ENCODE measurements at places on chromosomes 6 and 20.

DNA sequence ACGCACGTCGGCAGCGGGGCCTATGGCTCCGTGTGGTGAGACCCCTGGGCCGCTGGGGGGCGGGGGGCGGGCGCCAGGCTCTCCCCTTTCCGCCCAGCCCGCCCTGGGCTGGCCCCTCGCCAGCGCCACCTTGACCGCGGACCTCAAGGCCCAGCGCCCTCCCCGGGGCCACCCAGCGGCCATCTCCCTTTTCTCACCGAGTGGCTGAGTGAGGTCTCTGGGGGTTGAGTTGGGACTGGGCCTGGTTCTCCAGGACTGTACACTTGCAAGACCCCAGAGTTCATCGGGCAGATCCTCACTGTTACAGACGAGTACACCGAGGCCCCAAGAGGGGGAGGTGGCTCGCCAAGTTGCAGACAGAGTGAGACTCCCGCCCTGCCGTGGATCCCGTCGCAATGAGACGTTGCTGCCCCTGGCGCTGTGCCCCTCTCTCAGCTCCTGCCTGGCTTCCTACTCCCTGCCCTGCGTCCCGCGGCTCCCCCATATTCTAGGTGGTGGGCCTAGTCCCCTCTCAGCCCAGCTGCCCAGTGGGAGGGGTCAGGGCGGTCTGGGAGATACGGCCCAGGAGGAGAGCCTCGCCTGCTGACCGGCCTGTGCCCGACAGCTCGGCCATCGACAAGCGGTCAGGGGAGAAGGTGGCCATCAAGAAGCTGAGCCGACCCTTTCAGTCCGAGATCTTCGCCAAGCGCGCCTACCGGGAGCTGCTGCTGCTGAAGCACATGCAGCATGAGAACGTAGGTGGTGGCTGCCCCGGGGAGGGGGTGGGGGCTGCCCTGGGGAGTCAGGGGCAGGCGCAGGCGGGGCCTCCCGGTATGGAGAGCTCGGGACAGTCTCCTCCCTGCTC, 576 bp downstream of the MAPK13 start:
- no peak for DNase-seq

- no peak for DNase-seq
Measured at GRCh38 chr20:10474606-10475184, 39.6 kb downstream of the SLX4IP start.

GRCh38 chr6:52983159-52983848, 11.8 kb downstream of the GSTA4 start:
- DNase-seq = no peak

DNA sequence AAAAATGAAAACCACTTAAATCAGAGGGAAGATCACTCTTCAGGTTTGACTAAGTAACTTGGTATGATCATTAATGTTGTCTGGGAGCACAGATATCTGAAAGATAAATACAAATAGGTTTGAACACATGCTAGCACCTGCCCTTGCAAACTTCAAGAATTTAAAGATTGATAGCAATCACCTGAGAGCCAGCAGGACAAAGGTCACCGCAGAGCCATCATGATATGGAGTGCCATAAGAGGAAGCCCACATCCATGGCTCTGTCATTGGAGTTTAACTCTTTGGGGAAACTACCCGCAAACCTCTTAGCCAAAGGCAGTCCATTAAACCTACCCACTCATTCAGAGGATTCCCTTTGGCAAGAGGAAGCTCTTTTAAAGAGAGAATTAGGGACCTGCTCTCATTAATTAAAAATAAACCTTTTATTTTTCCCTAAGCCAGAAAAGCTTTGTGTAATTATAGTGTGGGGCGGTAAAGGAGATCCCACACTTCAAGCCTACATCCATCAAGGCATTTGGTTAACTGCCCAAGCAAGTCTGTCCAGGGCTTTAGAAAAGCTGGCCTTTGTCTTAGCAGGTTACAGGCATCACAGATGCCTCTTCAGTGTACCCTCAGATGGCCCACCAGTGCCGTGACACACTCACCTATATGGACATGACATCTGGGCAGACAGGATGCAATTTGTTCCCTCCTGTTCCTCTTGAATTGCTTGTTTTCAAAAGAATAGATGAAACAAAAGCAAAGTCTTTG, 73.0 kb downstream of the SASH1 start:
- DNase-seq = no peak

GRCh38 chr6:2881423-2881822, 21.7 kb downstream of the SERPINB9 start:
- no peak for DNase-seq

DNA sequence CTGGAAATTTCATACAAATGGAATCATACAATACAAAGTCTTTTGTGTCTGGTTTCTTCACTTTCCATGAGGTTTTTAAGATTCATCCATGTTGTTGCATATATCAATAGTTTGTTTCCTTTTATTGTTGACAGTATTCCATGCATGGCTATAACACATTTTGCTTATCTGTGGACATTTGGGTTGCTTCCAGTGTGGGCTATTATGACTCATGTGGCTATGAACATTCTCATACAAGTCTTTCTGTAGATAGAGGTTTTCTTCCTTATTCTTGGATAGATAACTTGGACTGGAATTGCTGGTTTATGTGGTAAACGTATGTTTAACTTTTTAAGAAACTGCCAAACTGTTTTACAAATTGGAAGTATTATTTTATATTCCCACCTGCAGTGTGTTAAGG, 30.0 kb upstream of the KIF6 start:
- no peak for DNase-seq

GRCh38 chr20:50115041-50115512, 2.1 kb upstream of the UBE2V1 start:
- no peak for DNase-seq

- no peak for DNase-seq
Measured at GRCh38 chr6:158900663-158901312, 81.6 kb upstream of the EZR start.

DNA sequence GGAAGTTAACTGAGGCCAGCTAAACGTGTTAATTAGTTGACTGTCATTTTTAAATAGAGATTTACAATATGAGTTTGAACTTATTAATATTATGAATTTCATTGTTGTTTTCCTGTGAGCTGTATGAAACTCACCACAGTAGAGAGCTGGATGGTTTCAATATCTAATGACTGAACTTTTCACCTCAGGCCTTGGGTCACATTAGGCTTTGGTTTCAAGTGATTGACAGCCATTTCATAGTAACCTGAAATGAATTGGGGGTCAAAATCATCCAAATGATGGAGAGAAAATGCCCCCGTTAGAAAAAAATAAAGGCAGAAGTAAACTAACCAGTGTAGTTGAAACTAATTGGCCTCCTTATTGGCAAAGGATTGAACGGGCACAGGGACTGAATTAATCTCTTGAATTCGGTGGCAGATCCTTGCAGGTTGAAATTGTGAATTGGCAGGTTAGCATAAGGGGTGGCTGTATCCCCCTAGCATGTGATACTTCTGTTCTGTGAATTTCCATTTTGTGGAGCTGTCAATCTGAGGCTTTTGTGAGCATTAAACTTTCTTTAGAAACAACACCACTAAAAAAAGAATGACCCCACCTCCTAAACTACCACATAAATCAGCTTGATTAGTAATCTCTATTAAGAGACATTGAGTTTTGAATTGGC, 155.1 kb upstream of the MMS22L start:
- DNase-seq = no peak

DNA sequence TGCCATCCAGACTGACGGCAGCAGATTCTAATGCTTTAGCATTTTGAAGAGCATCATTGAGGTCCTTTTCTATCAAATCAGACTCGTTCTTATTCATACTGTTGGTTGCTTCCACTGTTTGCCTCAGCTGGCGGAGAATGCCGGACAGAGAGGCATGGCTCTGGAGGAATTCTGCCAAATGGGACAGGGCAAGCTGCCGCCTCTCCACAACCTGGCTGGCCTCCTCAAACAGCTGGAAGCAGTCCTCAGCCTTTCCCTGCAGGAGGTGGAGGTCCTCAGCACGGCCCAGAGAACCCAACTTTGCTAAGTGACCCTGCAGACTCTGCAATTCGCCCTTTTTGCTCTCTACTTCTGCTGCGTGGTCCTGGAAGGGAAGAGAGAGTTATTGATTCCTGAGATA, 220.5 kb downstream of the SYNE1 start:
- no peak for DNase-seq

Measured in H4 (cell line).